ENCODE measurements at places on chromosomes 2 and 18. TPM values are rescaled to one million over a fixed set of nuclear protein-coding genes. Genes with fewer than 3 reads are reported as not detected.

GRCh38 chr2:73212448-73213176 is 1.4 kb upstream of the SMYD5 start:
- peak; percentile 60 for DNase-seq

DNA sequence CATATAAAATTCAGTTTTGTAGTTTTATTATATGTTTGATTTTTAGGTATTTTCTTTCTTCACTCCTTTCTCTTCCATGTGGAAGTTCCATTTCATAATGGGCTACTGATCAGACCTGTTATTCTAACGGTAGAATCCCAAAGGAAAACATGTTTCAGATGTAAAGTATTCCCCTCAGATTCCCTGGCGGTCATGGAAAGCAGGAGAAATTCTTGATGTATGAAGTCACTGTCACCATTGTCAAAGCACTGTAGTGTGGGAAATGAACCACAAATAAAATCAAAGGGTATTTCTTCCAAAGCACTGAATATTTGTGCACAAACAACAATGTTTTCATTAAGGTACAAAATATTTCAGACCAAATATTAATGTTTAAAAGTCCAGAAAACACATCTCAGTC is 237.3 kb upstream of the KLHL14 start:
- no peak for DNase-seq

The PLCL1 gene
- total RNA-seq = 4.4 TPM

GRCh38 chr2:166653185-166653813 is 159.2 kb upstream of the SCN7A start:
- DNase-seq = no peak

- DNase-seq = no peak
Observed at GRCh38 chr18:36406805-36407204, 109.3 kb downstream of the FHOD3 start.

The GALNT1 gene
- total RNA-seq = 72.7 TPM

DNA sequence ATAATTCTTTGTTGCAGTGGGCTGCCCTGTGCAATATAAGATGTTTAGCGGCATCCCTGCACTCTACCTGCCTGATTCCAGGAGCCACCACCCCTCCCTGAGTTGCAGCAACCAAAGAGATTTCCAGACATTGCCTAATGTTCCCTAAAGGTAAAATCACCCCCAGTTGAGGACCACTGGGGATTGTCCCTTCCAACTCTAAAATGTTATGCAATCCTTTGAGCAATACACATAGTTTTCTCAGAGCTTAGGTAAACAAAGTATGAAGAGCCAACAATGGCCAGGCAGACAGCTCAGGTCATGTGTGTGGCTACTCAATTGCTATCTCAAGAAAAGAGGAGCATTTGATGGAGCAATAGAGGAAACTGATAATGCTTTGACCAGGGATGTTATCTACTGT is 87.0 kb downstream of the XDH start:
- DNase-seq = no peak

DNA sequence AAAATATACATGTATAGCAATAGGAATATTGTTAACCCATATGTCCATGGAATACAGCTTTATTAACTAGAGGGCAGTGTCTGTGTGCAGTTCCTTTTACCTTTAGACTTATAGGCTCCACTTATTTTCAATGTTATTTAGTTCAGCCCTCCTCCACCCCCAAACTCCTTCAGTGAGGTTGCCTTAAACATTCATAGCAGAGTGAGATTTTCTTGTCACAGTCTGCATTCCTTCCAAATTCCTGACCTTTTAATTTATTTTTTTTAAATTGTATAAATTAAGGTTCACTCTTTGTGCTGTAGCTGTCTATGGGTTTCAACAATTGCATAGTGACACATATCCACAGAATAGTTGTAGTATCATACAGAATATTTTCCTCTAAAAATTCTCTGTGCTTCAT is 30.9 kb downstream of the TFPI start:
- no peak for DNase-seq

GRCh38 chr18:58023108-58023507 is 20.9 kb upstream of the NEDD4L start:
- DNase-seq = no peak

The RAX gene
- not detected for total RNA-seq

DNA sequence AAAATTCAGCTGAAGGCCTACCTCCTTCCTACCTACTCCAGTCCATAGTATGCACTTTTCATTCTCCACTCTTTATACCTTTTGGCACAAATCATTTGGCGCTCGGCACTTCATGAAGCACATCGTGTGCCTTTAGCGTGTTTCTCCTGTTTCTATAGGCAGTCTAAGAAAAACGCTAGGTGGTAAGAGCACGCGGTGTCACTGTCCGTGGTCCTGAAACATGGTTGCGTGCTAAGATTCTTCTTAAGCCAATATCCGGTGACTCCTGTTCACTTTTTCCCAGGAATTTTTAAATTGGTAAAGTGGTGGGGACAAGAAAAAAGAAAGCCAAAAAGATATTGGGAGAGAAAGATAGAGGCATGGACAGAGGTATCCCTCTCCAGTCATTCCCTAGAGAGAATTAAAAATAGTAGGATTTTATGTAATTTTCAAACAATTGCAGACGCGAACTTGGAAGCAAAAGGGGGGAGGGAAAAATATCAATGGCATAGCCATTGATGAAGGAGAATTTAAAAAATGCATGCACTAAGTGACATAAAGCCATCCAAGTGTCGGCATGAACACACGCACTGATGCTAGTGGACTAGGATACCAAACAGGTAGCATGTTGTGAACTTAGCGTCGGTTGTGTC is 1.4 kb upstream of the CTNNA2 start:
- peak; percentile 46 for DNase-seq

- no peak for DNase-seq
Observed at GRCh38 chr18:33805592-33805991, 227.6 kb downstream of the ASXL3 start.
